ENCODE measurements at places on chromosomes 1 and 21.

DNA sequence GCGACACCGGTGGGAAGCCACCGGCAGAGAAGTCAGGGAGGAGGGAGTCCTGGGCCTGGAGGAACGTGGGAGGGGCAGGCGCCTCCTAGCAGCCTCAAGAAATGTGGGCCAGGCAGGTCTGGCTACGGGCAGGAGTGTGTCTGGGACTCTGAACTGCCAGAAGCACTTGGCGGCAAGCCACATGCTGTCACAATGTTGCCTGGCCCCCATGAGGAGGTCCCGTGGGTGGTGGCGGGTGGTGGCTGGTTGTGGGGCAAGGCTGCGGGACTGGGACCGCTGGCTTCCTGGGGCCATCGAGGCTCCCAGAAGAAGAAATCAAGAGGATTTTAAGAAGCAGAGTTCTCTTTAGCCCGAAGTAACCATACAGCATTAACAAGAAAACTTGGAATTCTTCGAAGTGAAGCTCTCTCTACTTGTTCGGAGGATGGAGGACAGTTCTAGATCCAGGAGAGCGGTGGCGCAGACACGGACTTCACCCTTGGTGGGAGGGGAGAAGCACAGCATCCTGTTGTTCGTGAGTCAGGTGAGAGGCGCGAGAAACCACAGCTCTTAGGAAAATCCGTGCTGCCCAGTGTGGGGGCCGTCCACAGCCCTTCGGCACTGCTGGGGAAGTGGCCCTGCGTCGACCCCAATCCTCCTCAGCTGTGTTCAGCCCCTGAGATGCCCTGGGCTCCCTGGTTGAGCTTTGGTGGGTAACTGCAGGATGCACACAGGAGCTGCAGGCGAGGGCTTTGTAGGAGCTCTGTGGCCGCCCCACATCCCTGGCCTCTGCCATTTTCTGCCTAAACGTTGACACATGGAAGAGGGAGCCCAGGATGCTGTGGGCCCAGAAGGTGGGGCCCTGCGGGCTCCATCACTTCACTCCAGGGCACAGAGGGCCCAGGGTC is 12.4 kb downstream of the SKI start:
- no peak for DNase-seq

DNA sequence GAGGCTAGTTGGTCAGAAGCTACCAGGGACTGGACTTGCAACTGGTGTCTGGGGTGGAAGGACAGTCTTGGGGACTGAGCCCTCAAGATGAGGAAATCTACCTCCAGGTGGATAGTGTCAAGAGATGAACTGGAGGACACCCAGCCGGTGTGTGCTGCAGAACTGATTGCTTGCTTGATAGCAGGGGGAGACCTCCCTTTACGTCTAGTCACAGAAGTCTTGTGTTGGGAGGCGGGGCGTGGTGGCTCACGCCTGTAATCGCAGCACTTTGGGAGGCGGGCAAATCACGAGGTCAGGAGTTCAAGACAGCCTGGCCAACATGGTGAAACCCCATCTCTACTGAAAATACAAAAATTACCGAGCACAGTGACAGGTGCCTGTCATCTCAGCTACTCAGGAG is 4.9 kb downstream of the RCC2 start:
- no peak for DNase-seq

DNA sequence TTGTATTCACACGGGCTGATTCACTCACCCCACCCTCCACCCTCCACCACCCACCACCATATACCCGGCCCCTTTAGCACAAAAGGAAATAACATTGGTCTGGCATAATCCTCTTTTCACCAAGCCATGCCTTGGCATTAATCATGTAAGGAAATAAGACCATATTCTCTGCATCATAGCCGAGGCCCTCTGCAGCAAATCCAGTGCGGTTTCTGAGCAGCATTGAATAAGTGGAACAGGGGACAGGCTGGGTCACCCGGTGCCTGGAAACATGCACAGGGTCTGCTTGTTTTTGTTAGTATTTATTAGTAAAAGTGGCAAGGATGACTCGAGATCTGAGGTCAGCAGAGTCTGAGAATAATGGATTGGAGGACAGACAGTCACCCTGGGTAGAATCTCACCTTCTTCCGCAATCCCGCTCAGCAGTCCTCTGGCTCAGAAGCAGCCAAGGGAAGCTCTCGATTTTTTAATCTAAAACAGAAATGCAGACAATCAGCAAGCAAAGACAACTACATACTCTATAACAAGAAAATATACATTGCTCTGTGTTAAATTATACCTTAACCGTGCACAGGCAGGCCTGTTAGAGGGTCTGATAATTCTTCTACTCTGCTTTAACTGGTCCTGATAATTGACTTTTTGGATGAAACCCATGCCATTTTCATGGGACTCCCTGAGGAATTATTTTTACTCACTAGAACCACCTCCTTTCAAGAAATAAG is 52.4 kb upstream of the CDC42BPA start:
- DNase-seq = no peak

DNA sequence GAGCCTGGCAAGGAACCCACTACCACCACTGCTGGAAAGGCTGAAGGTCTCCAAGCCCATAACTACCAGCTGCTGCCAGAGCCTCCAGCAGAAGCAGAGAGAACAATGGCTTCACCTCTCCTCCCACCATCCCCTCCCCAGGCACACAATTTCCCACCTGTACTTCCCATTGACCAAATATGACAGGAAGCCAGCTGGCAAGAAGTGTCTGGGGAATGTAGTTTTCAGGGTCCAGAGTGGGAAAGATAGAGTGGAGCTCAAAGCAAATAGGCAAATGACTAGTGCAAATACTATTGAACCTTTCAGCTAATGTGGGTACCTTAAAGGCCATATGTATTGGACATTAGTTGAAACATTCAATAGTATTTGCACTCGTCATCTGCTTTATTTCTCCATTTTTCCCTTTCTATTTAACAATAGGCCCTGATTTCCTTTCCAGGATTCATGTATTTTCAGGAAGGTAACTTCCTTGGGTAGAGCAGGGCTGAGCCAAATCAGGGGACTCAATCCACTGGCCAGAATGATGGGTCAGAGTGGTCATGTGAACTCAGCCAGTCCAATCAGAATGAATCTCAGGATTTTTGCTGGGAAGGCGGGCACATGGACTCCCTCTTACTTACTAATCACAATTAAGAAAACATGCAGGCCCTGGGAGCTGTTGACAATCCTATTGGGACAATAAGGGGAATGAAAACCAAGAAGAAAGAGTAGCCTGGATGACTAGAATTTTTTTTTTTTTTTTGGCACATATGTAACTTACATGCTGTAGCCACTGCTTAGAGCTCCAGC is 12.1 kb upstream of the NFYC start:
- no peak for DNase-seq

DNA sequence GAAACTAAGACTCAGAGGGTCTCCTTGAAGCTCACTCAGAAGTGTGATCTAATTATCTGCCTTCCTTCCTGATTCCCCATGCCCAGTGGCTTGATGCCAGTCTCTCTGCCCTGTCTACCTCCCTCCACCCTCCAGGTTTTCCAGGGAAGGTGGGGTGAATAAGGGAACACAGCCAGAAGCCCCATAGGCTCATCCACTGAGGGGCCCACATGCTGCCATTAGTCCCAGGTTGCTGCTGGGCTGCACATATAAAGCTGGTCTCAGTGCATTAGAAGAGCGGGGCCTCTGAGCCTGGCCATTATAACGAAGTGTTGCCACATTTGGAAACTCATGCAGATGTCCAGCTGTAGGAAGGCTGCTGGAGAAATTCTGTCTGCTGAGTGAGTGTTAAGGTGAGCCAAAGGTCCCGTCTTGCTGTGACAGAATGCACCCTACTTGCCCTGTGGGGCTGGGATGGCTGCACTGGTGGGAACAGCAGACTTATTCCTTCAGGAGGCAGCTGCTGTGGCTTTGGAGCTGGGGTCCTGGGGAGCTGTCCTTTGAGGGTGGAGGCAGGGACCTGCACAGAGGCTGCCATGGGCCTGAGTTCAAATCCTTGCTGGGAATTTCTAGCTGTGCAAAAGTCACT is 2.9 kb downstream of the ADORA1 start:
- no peak for DNase-seq

DNA sequence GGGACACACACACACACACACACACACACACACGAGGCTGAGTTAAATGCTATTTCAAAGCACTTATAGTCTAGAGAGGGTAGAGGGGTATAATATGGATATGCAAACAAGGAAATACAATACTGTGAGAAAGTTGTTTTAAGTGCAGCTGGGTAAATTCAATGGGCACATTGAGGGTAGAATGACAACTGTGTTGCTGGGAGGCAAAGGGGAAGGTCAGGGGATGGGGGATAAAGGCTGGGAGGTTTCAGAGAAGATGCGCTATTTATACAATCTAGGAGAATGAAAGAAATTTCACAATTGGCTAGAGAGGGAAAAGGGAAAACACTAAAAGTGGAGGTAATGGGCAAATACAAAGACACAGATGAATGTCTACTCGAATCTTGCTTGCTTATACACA is 19.4 kb downstream of the EXTL2 start:
- no peak for DNase-seq

DNA sequence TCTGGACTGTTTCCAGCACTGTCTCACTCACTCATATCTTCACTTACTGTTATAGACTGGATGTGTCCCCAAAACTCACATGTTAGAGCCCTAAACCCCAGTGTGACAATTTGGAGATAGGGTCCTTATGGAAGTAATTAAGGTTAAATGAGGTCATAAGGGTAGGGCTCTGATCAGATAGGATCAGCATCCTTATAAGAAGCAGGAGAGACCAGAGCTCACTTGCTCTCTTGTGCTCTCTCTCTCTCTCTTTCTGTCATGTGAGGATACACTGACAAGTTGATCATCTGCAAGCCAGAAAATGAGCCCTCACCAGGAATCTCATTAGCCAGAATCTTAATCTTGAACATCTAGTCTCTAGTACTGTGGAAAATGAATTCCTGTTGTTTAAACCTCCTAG is 23.4 kb downstream of the TNR start:
- DNase-seq = no peak

DNA sequence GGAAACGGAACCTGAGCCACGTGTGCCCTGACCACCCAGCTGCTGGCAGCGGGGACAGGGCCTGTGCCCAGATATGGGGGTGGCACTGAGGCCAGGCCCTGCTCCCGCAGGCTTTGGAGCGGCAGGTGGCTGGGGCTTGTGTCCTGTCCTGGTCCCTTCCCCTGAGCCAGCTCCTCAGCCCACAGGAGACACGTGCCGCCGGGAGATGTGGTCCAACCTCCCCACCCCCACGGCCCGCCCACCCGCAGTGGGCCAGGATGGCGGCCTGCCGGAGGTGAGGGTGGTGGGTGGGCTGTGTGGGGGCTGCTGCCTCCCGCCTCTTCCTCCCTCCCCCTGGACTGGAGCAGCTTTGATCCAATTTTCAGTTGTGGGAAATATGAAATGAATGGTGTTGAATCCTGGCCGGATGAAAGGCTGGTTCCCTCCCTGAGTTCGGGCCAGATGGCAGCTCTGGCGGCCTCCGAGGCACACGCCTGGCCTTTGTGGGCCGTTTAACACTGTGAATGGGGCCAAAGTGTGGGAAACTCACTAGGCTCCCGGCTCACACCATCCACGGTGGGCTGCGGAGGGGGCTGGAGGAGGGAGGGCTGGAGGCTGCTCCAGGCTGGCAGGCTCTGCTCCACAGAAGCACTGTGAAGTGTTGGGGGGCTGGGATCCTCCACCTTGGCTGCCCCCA is 2.6 kb upstream of the HES5 start:
- DNase-seq = no peak

DNA sequence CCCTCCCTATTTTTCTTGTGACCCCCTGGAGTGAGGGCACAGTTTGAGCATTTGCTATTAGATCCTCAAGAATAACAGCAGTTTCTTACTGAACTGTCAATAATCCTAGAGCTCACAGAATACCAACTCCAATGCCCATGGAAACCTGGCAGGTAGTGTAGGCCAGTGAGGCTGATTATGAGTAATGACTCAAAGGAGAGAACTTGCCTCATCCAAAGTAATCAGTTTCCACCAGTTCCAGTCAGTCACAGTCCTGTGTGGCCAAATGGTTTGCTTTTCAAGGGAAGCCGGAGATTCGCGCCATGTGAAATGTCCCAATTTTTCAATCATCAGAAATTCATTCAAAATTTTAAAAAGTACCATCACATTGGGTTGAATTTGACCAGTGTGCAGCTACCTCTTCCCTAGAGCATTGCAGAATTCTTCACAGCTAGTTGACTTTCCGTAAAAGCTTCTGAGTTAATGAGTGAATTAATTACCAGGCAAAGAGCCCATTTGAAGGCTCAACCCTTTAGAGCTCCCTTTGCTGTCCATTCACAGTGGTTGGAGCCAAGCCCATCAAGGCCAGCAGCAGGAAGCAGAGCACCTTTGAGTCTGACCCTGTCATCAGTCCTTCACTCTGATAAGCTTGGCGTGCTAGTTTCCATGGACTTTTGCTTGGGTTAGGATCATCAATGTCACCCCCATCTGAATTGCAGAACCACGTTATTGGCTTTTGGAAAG is 170.3 kb downstream of the KAZN start:
- DNase-seq = no peak

- no peak for DNase-seq
Observed at GRCh38 chr1:205071801-205072200, 12.5 kb downstream of the TMEM81 start.

- no peak for DNase-seq
Observed at GRCh38 chr1:105641407-105641806, 1415.1 kb upstream of the PRMT6 start.

- DNase-seq = peak; percentile 91
Observed at GRCh38 chr1:3453891-3454810, at the start of gene ARHGEF16. Gene ARHGEF16, plus strand, starts transcription at chr1:3454665. Its CDS starts 8,420 bp downstream, at chr1:3463085.

GRCh38 chr1:155339515-155340097 is 18.9 kb downstream of the RUSC1 start:
- DNase-seq = no peak

DNA sequence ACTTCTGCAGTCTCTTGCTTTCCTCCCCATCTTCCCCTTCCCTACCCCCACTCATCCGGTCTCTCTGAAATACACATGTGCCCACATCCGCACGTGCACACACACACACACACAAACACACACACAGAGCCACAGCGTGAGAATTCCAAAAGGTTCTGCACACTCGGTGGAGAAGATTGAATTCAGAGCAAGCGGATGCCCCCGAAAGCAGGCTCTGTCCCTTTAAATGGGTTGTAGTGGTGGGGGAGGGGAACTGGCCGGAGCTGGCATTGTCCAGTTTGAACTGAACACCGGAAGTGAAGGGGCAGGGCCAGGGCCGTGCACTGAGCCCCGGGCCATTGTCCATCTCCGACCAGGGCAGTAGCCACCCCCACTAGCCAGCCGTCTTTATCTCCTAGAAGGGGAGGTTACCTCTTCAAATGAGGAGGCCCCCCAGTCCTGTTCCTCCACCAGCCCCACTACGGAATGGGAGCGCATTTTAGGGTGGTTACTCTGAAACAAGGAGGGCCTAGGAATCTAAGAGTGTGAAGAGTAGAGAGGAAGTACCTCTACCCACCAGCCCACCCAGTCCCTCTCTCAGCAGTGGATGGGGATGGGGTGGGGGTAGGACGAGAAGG is 1.3 kb upstream of the LIN28A start:
- no peak for DNase-seq

- no peak for DNase-seq
Observed at GRCh38 chr1:231770506-231771175, 144.1 kb downstream of the DISC1 start.

Data from T47D (cell line).